ENCODE measurements at places on chromosomes 11 and 22. TPM values are rescaled to one million over a fixed set of nuclear protein-coding genes. Genes with fewer than 3 reads are reported as not detected.

DNA sequence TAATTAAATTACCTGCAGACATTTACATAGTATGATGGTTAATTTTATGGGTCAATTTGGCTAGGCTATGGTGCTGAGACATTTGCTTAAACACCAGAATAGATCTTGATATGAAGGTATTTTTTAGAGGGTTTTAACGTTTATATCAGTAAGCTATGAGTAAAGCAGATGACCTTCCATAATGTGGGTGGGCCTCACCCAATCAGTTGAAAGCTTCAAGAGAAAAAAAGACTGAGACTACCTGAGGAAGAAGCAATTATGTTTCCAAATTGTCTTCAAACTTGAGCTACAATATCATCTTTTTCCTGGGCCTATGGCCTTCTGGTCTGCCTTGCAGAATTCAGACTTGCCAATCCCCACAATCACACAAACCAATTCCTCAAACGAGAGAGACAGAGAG is 498.8 kb upstream of the API5 start:
- no peak for DNase-seq

DNA sequence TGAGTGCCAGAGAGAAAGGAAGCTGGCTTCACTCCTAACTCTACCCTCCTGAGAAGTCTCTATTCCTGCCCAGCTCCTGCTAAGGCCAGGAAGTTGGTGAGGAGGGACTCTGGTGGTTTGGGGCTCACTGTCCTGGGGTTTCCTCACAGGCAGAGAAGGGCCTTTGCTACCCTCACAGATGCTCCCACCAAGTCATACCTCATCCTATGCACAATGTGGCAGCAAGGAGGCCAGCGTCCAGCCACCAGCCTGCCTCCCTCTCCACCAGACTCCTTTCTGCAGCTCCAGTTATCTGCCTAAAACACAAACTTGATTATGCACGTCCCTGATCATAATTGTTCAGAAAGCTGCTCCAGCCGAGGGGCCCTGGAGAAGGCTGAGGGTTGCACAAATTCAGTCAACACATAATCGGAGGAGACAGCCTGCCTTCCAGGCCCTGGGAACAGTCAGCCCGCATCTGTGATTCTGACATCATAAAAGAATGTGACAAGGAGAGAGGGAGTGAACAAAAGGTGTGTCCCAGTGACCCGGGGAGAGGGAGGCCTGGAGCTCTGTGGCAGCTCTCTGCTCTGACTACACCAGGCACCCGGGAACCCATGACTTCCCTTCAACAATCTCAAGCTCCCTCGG is 28.8 kb downstream of the DKK3 start:
- no peak for DNase-seq

DNA sequence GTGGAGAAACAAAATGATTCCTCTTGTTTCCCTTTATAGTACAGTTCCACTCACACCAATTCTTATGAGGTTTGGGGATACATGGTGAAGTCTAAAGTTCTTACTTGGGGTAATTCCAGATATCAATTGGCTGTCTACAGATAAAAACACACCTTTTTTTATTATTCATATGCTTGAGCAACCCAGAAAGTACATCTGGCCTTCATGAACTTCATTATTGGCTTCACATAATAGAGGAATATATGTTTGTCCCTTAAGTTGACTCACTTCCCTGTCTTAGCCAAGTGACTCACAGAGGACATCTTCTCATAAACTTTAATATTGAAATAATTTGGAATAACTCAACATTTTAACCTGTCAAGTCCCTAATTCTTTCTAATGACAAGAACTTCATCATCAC is 36.3 kb upstream of the SOX6 start:
- DNase-seq = no peak

- DNase-seq = no peak
These were observed 12.9 kb downstream of the ABTB2 start for GRCh38 chr11:34344768-34345539.

DNA sequence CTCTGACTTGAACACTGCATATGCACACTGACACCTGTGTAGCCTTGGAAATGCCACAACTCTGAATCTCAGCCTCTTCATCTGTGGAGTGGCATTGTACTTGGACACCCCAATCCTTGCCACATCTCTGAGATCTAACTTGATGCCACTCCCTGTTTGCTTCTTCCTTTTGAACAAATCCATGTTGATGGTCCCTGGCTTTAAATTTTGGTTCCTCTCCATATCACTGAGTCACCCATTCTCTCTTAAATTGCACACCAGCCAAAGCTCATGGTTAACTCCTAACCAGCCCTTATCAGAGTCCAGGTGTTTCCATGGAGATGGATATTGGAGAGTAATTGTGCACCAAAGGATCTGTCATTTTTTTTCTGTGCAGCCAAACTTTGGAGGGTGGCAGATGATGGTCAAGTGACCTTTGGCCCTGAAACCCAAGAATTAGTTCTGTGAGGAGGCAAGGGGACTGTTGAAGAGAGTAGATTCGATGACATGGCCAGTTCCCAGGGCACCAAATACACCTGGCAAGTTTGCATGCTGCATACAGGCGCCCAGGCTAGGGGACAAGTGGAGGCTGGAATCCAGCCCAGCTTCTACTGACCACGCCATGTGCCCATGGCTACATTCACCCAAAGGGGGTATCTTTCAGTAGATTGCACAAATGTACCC is 25.1 kb upstream of the PAMR1 start:
- no peak for DNase-seq

- DNase-seq = no peak
These were observed 378.3 kb downstream of the BRD1 start for GRCh38 chr22:49449377-49449776.

DNA sequence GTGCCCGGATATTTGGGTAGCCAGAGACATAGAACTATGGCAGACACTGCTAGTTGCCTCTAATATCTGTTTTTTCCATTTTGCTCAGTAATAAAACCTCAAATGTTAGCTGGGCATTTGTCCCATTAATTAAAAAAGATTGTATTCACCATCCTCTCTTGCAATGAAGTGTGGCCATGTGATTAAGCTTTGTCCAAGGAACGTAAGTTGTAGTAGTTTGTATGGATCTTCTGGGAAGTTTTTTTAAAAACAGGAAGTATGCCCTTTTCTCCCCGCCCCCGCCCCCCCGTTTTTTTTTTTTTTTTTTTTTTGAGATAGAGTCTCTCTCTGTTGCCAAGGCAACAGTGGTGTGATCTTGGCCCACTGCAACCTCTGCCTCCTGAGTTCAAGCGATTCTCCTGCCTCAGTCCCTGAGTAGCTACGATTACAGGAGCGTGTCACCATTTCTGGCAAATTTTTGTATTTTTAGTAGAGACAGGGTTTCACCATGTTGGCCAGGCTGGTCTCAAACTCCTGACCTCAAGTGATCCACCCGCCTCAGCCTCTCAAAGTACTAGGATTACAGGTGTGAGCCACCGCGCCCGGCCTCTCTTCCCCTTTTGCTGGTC is 1.7 kb upstream of the TMEM135 start:
- DNase-seq = no peak

DNA sequence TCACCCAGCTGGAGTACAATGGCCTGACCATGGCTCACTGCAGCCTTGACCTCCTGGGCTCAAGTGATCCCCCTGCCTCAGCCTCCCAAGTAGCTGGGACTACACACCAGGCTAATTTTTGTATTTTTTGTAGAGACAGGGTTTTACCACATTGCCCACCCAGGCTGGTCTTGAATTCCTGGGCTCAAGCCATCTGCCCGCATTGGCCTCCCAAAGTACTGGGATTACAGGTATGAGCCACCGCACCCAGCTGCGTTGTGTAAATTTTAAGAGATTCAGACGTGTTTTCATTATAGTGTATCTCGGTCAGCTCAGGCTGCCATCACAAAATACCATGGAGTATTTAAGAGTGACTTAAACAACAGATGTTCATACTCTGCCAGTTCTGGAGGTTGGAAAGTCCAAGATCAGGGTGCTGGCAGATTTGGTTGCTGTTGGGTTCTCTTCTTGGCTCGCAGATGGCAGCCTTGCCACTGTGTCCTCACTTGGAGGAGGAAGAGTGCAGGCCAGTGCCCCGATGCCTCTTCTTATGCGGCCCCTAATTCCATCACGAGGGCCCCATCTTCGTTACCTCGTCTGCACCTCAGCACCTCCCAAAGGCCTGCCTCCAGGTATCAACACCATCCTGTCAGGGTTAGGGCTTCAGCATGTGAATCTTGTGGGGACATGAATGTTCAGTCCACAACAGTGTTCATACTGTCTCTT is 32.6 kb upstream of the PARVB start:
- DNase-seq = no peak

DNA sequence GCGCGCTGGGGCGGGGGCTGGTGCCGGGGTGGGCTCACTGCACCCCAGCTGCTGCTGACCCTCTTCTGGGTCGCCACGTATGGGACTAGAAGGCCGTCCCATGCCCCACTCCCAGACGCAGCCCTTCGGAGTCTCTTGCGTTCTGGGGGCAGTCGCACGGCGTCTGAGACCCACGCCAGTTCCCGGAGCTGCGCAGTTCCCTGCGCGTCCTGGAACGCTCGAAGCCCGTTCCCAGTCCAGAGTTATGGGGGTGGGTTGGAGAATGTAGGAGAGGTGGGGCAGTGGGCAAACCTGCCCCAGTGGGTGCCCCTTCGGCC is 375 bp downstream of the LAYN start:
- DNase-seq = no peak

- DNase-seq = no peak
These were observed 23.2 kb downstream of the RTN4R start for GRCh38 chr22:20244691-20245576.

DNA sequence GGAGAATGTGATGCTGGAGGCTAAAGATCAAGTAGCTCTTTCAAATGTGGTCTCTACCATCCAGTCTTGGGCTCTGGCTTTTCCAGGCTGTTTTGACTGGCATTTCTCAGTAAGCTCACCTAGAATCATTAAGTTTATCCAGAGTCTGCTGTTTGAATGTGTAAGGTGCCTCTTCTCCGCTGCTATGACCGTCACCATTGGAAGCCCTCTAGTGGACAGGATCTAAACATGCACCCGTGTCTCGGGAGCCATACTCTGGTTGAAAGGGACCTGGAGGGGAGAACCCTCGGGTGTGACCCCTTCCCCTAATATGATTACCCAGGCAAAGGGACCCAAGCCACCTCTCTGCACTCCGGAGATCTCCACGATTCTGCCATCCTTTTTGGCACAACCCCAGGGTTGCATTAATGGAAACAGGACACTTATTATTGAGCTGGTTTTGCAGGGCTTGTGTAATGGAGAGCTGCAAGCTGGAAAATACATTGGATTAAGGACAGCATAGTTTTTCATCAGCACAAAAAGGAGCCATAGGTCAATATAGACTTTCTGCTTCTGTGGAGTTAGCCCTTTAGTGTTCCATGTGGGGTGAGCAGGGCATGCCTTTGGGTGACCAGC is 191.0 kb upstream of the LARGE1 start:
- DNase-seq = no peak

Gene MMP26
- not detected for total RNA-seq

Gene FAM181B
- not detected for total RNA-seq

Gene TMEM191B
- total RNA-seq = 0.13 TPM

Gene OR51M1
- not detected for total RNA-seq

Gene TUB
- 1.4 TPM for total RNA-seq

Gene SOX10
- not detected for total RNA-seq

Gene SCGB1C1
- total RNA-seq = not detected

Gene SMTNL1
- not detected for total RNA-seq

Gene TESMIN
- total RNA-seq = 2.1 TPM

Measured in dermis microvascular lymphatic vessel endothelial cell (primary cell).